ENCODE measurements at places on chromosomes 1 and 21. TPM values are rescaled to one million over a fixed set of nuclear protein-coding genes. Genes with fewer than 3 reads are reported as not detected.
A peak's percentile ranks its signal among the peaks of the same experiment; 100 is the strongest.

DNA sequence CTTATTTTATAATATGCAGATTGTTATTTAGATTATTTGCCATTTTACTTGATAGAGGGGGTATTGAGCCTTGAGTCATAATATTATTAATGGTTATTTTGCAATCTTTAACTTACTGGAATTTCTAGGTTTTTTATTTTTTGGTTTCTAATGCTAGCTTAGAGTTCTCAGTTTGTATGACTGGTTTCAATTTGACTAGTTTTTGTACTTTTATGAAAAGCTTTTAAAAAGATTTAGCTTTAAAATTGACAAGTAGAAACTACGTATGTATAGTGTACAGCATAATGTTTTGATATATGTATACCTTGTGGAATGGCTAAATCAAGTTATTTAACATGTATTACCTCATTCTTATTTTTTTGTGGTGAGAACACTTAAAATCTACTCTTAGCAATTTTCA, 41.5 kb downstream of the CEP350 start:
- DNase-seq = no peak

- DNase-seq = no peak
These were observed 54.9 kb downstream of the MDM4 start for GRCh38 chr1:204571128-204571527.

- peak; percentile 85 for DNase-seq
These were observed at the start of gene MLLT11 for GRCh38 chr1:151060007-151060656. TSS of gene MLLT11 (plus strand) at chr1:151060397. CDS start at chr1:151067225, 6,828 bp downstream.

GRCh38 chr1:115251340-115251748, 86.7 kb downstream of the NGF start:
- DNase-seq = no peak

- no peak for DNase-seq
These were observed 185.8 kb upstream of the PLD5 start for GRCh38 chr1:242710286-242710685.

The PLEKHG5 gene
- polyA plus RNA-seq = 7.0 TPM

The PGBD2 gene
- not detected for polyA plus RNA-seq

The CD164L2 gene
- not detected for polyA plus RNA-seq

The FLG2 gene
- polyA plus RNA-seq = 0.05 TPM

The L1TD1 gene
- 4.4 TPM for polyA plus RNA-seq

The GJB3 gene
- polyA plus RNA-seq = 0.17 TPM
